ENCODE measurements at places on chromosomes 13 and 19.

GRCh38 chr13:73365252-73365651, 306.4 kb downstream of the KLF5 start:
- no peak for DNase-seq

- no peak for DNase-seq
Measured at GRCh38 chr13:105403086-105403485, 1132.4 kb downstream of the EFNB2 start.

DNA sequence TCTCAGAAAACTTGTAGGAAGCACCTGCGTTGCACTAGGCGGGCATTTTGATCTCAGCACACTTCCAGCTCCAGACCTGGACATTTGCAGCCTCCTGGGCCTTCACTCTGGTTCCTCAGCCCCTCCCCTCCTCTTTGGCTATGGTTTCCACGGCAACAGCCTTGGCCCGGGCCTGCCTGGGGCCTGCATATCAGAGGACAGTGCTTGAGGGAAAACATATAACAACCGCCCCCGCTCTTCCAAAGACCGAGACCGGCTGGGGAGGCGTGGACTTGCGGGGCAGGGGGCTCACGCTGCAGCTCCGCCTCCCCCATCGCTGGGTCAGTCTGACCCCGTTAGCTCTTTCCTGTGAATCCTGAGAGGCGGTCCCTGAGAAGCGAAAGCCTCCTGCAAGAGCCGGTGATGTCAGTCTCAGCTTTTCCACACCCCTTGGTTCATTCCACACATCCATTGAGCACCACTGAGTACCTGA, 125.7 kb upstream of the PEG3 start:
- DNase-seq, result peak; percentile 86

DNA sequence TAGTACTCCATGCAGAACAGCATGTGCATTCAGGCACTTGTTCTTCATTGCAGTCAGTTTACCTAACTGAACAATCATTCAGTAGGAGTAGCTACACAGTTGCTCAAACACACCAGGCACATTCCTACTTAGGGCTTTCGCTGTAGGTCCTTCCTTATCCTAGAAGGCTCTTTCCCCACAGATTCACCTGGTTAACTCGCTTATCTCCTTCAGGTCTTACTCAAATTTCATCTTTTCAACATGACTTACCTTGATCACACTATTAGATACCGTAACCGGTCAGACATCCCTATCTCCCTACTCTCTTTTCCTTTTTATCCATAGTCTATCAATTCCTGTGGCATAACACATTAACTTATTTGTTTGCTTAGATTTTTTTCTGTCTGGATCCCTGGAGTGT, 14.6 kb downstream of the EDNRB start:
- no peak for DNase-seq

GRCh38 chr19:16191216-16191908, 6.2 kb downstream of the FAM32A start:
- no peak for DNase-seq

- no peak for DNase-seq
Measured at GRCh38 chr19:21604351-21604926, 99.0 kb downstream of the ZNF429 start.

DNA sequence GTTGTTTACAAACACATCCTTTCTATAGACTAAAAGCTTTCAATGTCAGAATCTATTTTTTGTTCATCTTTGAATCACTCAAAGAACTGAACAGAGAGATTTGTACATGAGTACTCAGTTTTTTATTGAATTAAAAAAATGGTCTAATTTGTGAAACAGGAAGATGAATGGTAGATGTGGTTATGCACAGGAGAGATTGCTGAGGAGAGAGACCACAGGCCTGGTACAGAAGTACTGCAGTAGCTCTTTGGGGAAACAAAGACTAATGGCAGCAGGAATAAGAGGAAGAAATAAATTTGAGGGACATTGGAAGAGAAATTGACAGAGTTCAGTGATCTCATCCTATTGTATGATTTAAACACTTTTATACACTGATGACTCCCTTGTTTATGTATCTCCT, 222.0 kb upstream of the ARGLU1 start:
- DNase-seq, result no peak

GRCh38 chr19:362154-362553, 17.6 kb upstream of the MIER2 start:
- DNase-seq, result no peak

GRCh38 chr13:38262211-38262610, 87.4 kb upstream of the UFM1 start:
- DNase-seq, result no peak

DNA sequence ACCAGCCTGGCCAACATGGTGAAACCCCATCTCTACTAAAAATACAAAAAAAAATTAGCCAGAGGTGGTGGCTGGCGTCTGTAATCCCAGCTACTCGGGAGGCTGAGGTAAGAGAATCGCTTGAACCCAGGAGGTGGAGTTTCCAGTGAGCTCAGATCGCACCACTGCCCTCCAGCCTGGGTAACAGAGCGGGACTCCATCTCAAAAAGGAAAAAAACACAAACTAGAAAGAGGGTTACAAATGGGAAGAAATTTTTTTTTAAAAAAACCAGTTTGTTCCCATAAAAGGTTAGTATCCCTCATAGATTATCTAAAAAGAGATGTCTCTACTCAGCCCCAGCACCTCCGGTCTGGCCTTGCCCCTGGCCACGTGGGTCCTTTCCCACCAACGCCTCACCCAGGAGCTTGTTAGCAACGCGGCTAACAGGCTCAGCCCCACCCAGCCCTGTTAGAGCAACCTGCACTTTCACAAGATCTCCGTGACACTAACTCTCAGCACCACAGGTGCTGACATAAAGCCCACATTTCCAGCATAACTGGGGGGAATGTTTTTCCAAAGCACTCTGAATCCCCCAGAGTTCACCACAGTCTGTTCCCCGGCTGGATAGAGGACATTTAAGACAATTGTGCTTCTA, 4.3 kb downstream of the DMKN start:
- DNase-seq, result no peak

DNA sequence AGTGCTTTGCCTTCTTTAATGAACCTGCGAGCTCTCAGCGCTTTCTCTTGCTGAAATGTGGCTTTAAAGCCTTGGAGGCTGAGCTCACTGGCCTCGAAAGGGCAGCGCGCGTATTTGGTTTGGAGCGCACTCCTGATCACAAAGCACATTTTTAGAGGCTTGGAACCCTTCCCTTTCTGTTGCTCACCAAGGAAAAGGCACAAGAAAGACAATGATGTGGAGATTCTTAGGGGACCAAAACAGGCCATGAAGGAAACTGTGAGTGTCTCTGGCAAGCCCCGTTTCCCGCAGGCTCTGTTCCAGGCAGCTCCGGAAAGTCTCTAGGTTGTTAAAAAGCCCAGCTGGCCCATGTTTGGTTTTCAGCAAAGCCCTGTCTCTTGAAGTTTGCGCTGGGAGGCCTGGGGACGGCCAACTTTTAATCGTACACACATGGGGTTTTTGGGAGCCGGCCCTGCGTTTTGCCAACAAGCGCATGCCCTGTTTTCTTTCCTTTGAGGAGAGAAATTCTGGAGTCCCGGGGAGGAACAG, 9.4 kb upstream of the SPC24 start:
- DNase-seq, result no peak

- no peak for DNase-seq
Measured at GRCh38 chr13:95260031-95260525, 41.2 kb downstream of the ABCC4 start.

- no peak for DNase-seq
Measured at GRCh38 chr13:29994911-29995595, 144.6 kb upstream of the UBL3 start.
